Fibroblast of upper back skin (primary cell): ENCODE measurements at places on chromosomes 4 and X.
A peak's percentile ranks its signal among the peaks of the same experiment; 100 is the strongest.

- peak; percentile 78 for DNase-seq
These were observed 169.8 kb downstream of the BTC start for GRCh38 chr4:74624351-74625151.

DNA sequence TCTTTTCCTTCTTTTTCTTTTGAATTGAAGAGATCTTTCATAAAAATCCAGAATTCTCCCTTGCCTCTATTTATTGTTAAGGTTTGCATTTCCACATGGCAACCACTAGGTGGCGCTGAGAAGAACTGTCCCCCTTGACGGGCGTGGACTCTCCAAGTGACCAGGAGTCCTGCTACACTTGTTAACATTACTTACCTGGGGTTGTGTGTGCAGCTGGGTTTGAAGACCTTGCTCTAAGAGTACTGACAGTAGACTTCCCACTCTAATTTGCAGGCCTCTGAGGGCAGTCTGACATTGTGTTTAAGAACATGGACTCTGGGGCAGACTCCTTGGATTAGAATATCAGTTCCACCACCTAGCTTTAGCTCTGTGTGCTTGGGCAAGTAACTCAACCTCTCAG is 52.8 kb downstream of the GPRIN3 start:
- DNase-seq, result peak; percentile 16

DNA sequence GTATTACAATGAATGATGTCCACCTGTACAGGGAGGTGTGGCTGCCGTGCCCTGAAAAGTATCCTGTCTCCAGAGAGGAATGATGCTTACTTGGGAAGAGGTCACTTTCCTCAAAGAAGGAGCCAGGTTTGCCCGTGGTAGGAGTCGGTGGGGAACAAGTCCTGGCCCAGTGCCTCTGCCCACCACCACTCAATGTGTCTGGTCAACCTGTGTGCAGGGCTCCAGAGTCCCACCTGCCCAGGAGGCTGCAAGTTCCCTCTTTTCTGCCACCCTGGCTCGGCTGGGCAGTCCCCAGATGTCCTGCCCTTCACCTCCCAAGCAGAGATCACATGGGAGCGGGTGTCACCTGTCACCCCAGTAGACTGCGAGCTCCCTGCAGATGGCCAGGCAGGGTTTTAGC is 75.4 kb upstream of the C4orf50 start:
- DNase-seq, result no peak

DNA sequence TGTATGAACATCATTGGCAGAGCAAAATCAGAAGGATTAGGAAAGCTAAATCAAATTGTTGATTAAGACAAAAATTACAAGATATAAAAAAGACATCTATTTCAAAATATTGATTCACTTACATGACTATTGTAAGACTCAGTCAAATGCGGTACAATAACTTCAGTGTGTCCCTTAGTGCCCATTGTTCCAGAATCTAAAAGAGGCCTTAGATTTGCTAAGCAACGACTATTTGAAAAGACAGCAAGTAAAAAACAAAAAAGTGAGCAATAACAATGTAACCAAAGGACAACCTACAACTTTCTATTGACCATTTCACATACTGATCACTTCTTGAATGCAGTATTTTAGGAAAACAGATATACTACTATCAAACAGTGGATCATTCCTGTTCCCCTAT is 65.6 kb downstream of the UBA6 start:
- no peak for DNase-seq

DNA sequence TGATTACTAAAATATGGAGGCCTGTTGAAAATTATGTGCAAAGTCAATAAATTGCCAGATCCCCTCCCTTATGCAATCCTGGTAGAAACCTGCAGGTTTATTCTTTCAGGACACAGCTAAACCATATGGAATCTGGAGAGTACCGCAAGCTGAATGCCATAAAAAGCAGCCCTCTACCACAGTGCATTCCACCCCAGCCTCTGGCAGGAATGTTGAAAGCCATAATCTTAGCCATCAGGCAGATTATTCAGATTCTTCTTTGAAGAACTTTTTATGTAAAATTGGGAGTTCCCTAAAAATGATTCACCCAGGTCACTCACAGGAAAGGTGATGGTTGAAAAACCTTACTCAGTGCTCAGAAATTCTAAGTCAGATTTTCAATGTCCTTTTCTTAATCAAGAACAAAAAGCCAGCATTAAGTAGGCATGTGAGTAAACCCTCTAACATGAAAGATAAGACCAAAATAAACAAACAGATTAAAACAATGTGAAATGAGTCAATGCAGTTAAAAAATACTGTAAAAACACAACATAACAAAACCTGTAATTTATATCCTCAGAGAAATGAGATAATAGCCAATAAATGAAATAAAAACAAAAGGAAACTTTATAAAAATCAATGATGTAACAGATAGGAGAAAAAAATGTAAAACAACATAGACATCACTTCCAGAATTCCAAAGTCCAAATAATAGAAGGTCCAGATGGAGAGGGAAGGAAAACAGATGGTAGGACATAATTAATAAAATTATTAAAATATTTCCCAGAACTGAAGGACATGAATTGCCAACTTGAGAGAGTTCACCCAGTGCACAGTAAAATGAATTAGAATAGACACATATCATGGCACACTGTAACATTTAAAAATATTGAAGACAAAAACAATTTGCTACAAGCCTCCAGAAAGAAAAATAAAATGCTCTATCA is 226.9 kb downstream of the FSTL5 start:
- DNase-seq, result peak; percentile 97

- no peak for DNase-seq
These were observed 3.8 kb upstream of the TXK start for GRCh38 chr4:48137846-48138245.

- DNase-seq, result peak; percentile 5
These were observed 1.3 kb downstream of the TCEAL8 start for GRCh38 chrX:103253608-103254007.

- DNase-seq, result no peak
These were observed 74.0 kb downstream of the CPZ start for GRCh38 chr4:8666581-8666980.

DNA sequence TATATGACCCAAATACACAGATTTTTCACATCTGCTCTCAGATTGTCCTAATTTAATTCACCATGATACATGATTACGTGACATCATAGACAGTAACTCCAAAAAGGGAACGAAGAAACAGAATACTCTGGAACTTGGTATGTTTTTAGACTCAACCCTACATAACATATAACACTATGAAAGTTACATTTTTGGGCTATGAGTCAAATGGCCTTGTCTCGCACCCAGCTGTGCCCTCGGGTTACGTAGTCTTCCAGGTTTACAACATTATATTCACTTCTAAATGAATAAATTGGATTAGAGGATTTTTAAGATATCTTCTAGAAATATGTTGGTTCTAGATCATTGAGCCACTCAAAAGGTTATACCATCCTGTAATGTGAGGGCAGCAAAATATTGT is 2089.6 kb upstream of the TENM3 start:
- DNase-seq, result peak; percentile 12

DNA sequence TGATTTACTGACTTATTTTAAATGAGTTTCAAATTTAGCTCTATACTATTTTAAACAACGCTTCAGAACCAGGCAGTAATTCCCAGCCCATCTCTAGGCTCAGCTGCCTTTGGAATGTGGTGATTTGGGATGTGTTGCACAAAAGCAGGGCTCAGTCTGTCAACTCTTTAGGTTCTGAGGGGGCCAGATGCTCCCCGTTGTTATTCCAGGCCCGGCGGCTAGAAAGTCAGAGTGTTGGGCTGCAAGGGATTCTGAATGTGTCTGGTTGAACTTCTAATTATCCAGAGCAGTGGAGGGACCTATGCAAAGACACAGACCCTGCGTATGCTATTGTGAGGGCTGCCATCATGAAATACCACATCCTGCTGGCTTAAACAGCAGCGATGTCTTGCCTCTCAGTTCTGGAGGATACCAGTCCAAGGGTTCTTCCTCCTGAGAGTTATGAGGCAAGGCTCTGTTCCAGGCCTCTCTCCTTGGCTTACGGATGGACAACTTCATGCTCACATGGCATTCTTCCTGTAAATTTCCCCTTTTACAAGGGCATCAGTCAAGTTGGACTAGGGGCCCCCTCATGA is 123.2 kb upstream of the TRIM2 start:
- no peak for DNase-seq

- no peak for DNase-seq
These were observed 64.9 kb upstream of the FRMPD3 start for GRCh38 chrX:107384397-107385105.

- no peak for DNase-seq
These were observed 70.9 kb upstream of the ENPP6 start for GRCh38 chr4:184288451-184289178.

- no peak for DNase-seq
These were observed 313.8 kb upstream of the TEX13C start for GRCh38 chrX:125005863-125006262.

GRCh38 chrX:53684415-53685192 is 1.9 kb downstream of the HUWE1 start:
- no peak for DNase-seq

DNA sequence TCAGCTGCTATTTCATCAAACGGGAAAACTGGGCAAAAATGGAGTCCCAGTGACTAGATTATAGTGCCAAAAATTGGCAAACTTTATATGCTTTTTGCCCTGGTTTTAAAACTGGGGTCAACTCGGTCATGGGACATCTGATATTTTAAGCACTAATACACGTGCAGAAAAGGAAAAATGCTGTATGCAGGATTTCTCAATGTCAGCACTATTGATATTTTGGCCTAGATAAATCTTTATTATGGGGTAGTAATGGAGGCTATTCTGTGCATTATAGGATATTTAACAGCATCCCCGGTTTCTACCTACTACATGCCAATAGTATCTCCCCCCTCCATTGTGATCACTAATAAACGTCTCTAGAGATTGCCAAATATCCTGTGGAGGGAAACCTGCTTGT is 870.9 kb upstream of the IGFBP7 start:
- no peak for DNase-seq

DNA sequence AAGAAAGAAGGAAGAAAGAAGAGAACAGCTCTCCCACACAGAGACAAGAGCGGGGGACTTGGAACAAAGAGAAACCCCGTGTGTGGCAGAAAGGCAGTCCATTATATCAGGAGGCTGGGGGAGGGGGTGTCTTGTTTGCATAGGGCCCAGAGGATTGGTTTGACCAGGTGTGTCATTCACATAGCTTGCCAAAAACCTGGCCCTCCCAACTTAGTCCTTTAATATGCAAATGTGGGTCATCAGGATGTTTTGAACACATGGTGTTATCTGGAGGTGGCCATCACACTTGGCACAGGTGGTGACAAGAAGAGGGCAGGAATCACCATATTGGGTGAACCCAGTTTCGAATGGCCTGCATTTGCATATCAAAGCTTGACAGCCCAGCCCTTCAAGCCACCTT is 111.7 kb downstream of the LINC00632 start:
- DNase-seq, result no peak

DNA sequence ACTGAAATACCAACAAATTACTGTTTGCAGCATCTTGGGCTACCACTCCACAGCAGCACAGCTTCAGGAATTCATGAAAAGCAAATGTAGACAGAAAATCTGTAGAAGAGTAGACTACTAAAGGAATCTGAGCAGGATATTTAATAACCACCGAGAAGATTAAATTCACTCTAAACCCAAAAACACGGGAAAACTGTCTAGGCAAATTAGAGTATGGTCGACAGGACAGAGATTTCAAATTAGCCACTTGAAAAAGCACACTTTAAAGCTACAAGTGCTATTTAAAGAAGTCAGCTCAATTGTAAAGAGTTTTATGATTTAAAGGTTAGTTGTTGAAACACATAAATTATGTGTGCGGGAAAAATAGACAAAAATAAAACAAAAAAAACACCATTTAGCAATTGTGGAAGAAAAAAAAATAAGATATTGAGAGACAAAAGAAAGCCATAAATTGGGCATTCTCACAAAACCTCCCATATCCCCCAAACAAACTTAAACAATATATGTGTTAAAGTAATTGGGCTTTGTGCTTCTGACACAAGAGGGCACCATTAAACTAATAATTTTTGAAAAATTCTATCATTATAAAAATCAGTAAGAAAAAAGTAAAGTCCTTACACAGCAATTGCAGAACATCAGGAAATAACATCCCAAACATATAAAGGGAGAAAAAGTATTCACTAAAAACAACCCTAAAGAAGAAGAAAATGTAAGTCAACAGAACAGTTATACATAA is 880.8 kb downstream of the TECRL start:
- DNase-seq, result no peak

- DNase-seq, result no peak
These were observed 12.2 kb downstream of the PLAC1 start for GRCh38 chrX:134645936-134646543.

DNA sequence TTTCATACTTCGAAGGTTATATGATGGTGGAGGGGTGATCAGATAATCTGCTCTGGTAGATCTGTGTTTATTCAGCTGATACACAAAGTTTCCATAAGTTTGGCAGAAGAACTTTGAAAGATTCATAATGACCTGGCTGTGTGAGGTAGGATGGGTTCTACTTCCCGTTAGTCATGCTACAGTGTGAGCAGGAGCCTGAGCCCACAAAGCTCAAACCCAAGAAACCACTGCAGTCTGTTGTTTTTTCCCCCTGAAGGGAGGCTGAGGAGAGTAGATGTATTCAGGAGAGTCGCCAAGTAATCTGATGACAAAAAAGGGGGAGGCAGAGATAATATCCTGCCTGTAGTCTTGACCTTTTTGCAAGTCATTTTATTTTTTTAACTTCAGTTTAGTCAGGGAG is 52.8 kb upstream of the PPP3CA start:
- peak; percentile 73 for DNase-seq

GRCh38 chrX:39459204-39459603 is 638.6 kb downstream of the BCOR start:
- no peak for DNase-seq

DNA sequence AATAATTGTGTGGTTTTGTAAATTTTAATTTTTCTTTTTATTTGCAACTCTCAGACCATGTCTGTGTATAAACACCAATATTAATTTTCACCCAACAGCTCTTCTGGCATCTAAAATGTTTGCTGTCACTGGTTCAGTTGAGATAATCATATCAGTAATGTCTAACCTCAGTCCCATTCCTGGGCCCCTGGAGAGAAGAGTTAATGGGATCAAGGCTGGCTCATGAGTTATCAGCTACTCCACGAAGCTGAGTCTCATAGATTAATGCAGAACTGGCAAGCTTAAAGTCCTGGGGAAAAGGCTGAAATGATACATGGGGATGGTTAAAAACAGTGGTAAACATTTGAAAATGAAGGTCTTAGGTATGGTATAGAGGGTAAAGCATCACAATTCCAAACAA is 28.4 kb upstream of the TSPAN5 start:
- DNase-seq, result no peak

DNA sequence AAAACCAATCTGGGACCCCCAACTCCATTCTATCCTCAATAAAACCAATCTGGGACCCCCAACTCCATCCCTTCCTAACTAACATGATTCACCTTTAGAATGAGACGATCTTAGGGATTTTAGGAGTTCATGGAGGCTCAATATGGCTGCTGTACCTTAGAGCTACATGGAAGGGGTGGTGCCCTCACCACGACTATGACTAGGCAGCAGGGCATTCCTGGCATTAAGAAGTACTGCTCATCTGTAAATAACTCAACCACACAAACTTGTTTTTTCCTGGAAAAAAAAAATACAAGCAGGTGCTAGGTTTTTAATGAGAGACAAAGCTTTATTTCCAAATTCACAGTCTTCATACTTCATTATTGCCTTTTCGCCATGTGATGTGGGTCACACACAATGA is 346.5 kb upstream of the FAT1 start:
- no peak for DNase-seq
